ENCODE measurements at places on chromosomes 11 and 22.

DNA sequence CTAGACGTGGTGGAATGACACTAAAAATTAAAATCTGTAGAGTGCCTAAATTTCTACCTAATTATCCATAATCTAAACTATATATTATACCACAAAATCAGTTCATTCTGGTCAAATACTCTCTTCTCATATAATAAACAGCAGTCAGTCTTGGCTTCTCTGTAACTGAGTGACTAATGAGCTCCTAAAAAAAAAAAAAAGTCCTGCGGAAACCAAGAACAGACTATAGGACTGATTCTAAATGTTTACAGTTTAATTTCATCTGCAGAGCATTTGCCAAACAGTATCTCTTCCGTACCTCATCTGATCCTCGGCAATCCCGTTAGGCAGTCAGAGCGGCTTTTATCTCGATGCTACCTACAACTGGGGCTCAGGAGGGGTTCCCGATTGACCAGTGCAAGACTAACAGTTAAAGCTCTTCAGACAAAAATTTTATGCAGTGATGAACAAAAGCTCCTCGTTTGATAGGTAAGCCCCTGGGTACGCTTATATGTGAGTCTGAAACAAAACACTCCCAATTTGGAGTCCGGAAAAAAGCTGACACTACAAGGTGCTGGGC lies 686 bp downstream of the KIF18A start:
- no peak for DNase-seq

- no peak for DNase-seq
Measured at GRCh38 chr11:33974804-33975203, 76.7 kb upstream of the CAPRIN1 start.

GRCh38 chr11:1012740-1013630 lies 23.5 kb downstream of the MUC6 start:
- no peak for DNase-seq

- no peak for DNase-seq
Measured at GRCh38 chr11:107041088-107041444, 22.8 kb upstream of the GUCY1A2 start.

- no peak for DNase-seq
Measured at GRCh38 chr11:71298761-71299181, 46.4 kb upstream of the SHANK2 start.

- no peak for DNase-seq
Measured at GRCh38 chr11:69541501-69542313, 60.2 kb downstream of the LINC01488 start.

- DNase-seq: no peak
Measured at GRCh38 chr11:119529936-119530335, 107.0 kb upstream of the THY1 start.

DNA sequence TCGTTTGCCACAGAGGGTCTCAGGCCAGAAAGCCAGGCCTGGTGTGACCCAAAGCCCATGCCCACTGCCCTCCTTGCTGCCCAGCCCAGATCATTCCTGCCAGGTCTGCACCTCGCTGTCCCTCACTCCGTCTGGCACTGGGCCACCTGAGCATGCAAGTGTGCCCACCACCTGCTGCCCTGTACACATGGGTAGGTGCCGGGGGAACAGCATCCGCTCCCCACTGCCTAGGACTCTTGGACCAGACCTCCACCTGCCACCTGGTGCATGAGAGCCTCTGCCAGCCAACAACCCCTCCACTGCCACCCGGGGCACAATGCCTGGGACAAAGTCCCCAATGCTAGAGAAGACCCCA lies 12.5 kb downstream of the MGAT3 start:
- no peak for DNase-seq

- DNase-seq: no peak
Measured at GRCh38 chr11:2385156-2386151, 8.3 kb downstream of the CD81 start.

GRCh38 chr11:120335908-120336640 lies at the start of gene ARHGEF12:
TSS of gene ARHGEF12 (plus strand) at chr11:120336413. CDS start at chr11:120337244, 831 bp downstream.
- peak; percentile 43 for DNase-seq

DNA sequence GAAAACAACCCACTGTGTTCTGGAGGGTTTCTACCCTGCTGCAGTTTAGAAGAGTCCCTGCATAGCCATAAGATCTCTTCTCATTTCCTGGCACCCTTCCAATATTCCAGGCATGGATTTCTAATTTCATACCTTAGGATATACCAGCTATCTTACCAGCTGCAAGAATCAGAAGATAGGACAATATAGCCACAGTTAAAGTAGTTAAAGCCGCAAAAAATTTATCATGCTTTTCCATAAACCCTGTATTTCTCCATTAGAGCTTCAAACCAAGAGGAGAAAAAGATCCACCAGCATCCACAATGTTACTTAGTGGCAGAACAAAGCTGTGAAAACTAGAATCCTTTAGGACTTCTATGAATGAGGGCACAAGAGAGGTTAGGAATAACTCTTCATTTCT lies 8.6 kb upstream of the OR56B1 start:
- no peak for DNase-seq

GRCh38 chr11:96015906-96016565 lies 92.1 kb upstream of the MTMR2 start:
- no peak for DNase-seq

GRCh38 chr11:81072273-81072672 lies 1631.4 kb upstream of the TENM4 start:
- no peak for DNase-seq

DNA sequence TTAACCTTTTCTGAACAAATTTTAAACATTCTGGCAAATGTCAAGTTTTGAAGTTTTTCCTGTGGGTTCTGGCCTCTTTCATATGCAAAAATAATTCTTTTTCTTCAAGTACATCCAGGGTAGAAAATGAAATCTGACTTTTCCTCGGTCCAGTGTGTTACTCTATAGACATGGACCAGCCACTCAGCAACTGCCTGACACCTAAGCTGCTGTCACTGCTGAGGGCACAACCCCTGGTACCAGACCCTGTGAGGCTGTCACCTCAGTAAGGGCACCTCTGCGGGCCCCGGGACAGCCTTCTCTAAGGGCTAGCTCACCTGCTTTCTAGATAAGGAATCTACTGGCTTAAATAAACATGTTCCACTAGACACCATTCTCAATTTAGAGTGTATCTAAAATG lies 33.8 kb downstream of the PPIL2 start:
- no peak for DNase-seq

DNA sequence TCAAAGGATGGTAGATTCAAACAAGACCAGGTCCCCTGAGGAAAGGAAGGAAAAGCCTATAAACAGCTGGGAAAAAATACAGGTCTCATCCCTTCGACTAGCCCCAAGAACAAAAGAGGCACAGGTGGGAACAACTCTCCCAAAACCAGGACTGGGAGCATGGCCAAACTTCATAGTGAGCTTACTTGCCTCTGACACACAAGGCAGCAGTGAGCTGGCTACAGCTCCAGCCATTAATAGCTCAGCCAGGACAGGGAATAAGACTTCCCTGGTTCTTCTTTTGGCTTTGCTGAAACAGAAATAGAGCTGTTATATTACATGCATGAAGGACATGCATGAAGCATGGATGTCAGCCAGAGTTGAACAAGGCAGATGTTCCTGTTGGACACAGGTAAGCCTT lies at the start of gene OR10A2:
Gene OR10A2 (plus strand): TSS at position 97 of the 400 bp plus-strand sequence. CDS start 6,698 bp downstream, outside the sequence.
- no peak for DNase-seq

DNA sequence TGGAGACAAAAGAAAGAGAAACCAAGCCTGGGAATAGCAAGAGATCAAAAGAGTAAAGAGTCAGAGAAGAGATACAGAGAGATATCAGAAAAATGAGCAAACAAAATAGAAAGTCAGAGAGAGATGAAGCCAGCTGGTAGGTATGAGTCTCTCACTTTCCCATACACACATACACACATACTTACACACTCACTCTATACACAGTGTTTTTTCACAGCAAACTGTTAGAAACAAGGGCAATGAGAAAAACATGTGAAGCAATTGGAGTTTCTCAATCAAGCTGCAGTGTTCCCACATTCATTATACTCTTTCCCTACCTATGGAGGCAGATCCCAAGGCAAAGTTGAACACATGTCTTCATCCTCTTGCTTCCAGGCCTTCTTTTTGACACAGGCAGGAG lies 2.6 kb upstream of the NLRP10 start:
- DNase-seq: no peak

- no peak for DNase-seq
Measured at GRCh38 chr11:61091373-61092279, 10.7 kb upstream of the CD5 start.

- no peak for DNase-seq
Measured at GRCh38 chr22:45997077-45997776, 20.3 kb upstream of the WNT7B start.

GRCh38 chr11:12859872-12860657 lies 149.1 kb upstream of the RASSF10 start:
- DNase-seq: no peak

- DNase-seq: no peak
Measured at GRCh38 chr22:25659413-25659812, 82.6 kb upstream of the MYO18B start.

- peak; percentile 31 for DNase-seq
Measured at GRCh38 chr22:36156515-36157419, 3.8 kb downstream of the APOL3 start.

GRCh38 chr11:75878933-75879332 lies 63.9 kb downstream of the UVRAG start:
- DNase-seq: no peak

GRCh38 chr11:117839380-117839881 lies 14.9 kb upstream of the FXYD2 start:
- DNase-seq: no peak

DNA sequence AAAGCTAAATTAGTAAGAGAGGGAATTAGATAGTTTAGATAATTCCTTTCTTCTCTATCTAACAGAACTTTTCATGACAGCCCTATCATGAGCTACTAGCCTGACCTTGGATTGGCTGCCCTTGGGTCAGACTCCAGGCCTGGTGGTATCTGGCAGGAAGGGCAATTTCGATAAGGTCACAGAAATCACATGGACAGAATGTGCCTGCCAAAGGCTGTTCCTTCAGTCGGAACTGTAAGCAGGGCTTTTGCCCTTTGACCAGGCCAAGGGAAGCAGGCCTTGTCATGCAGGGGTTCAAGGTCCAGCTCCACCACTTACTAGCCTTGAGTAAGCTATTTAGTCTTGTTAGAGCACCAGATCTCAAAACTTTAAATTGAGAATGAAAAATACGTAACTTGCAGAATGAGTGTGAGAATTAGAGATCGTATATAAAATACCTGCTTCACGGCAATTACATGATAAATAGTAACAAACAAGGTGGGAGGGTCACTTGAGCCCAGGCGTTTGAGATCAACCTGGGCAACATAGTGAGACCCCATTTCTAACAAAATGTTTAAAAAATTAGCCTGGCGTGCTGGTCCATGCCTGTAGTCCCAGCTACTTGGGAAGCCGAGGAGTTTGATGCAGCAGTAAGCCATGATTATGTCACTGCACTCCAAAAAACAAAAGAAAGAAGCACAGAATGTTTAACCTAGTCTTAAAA lies 60.8 kb upstream of the SC5D start:
- DNase-seq: no peak

GRCh38 chr11:14229472-14229871 lies 129.5 kb downstream of the RRAS2 start:
- DNase-seq: no peak

GRCh38 chr11:93160808-93161207 lies 37.0 kb downstream of the SLC36A4 start:
- no peak for DNase-seq

GRCh38 chr22:49941507-49942316 lies 18.9 kb upstream of the PIM3 start:
- DNase-seq: no peak

GRCh38 chr11:126101251-126101929 lies 38.7 kb upstream of the CDON start:
- no peak for DNase-seq

DNA sequence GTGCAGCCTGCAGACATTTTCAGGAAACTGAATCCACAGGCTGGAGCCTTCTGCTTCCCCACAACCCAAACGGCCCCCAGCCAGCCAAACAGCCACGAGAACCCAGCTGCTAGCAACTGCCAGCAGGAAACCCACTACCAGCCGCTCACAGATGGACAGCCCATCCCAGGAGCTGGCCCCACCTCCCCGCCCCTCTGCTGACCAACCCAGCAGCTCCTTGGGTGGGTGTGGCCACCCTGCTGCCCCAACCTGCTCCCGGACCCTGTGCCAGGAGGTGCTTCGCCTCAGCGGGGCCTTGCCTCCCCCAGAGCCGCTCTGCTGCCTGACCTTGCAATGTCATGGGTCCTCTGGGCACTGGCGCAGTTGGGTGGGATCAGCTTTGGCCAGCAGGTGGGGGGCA lies 8.2 kb upstream of the CCDC188 start:
- DNase-seq: no peak

DNA sequence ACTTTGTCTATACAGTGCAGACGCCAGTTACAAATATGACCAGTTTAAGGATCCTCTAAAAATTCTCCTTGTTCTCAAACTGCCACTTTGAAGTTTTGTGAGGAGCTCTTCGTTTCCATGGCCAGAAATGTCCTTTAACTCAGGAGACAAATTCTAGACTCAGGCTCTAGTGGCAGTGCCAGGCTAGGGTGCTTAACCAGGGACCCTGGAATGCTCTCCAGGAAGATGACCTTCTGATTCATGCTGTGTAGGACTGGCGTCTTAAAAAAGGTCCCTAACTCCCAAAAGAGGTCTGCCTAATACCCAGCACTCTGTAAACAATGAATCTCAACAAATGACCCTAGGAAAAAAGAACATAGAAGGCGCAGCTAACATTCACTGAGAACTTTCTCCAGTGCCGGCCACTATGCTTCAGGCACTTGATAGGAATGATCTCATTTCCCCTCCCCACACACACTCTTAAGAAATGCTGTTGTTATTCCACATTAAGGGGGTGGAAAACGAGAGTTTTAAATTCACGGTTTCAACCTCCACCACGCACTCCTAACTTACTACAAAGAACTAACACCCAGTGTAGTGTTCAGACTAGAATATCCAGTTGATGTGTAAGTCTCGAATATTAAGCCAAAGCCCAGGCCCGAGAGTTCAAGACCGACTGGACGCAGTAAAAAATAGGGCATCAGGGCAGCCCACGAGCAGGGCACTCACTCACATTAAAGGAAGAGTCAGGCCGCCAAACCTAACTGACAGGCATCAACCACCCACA lies 747 bp downstream of the NXF1 start:
- no peak for DNase-seq

- DNase-seq: no peak
Measured at GRCh38 chr22:37416389-37416788, 10.9 kb downstream of the ELFN2 start.

GRCh38 chr11:12667646-12668045 lies 6.6 kb upstream of the TEAD1 start:
- no peak for DNase-seq

DNA sequence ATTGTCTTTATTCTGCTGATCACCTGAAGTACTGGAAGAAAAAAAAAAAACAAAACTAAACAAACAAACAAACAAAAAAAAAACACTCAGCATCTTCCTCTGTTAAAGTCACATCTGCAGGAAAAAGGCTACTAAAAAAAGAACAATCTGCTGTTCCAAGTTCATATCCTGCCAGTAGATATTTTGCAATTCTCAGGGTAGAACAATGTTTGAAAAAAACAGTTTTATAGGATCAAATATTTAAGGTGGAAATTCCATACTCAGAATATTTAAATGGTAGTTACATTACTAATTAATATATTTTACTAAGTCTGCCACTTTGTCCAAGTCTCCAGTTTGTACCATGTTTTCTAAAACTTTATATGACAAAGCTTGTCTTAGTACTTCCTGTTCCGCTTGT lies 175.2 kb downstream of the SBF2 start:
- no peak for DNase-seq

All from stimulated activated CD8-positive, alpha-beta memory T cell treated with anti-CD3 and anti-CD28 coated beads, Interleukin-2, amount 100 ng/mL, for 1 hour (primary cell).